ENCODE measurements at places on chromosomes 3 and 15.

DNA sequence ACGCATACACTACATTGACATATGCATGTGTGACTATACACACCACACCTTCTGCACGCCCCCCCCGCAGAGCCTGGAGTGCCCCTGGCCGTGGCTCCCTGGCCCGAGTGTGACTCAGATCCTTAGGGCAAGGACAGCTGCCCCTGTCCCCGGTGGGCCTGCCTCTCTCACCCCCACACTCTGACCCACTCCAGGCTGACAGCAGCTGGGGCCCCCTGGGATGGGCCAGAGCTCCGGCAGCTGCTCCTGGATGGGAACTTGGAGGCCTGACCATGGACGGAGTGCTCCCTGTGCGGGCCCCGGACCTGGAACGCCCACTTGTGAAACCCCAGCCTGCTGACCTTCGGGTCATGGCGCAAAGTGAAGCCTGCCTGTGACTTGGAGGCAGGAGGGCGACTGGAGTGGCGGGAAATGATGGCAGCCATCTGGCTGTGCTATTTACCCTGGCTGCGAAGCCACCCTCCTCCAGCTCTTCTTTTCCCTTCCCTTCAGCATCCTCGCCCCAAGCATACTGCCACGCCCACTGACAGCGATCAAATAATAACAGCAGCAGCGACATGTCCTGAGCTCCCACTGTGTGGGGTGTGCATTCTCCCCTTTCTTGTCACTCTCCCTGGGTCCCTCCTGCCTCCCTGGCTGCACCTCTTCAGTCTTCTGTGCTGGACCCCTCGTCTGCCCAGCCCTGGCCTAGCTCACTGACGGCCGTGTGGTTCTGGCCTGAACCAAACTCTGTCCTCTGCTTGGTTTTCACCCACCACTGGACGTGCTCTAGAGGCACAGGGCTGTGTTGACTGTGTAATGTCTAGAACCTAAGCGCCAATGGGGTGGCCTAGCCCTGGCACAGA lies 90.7 kb upstream of the MEF2A start:
- H3K27me3 ChIP-seq = peaks cover 7% of the 10 kb centered on the region
- peak overlapping the region; percentile 46 for H3K4me3 ChIP-seq
- peak overlapping the region; percentile 97 for H3K27ac ChIP-seq
- peaks cover 5% of the 10 kb centered on the region for H3K36me3 ChIP-seq
- peaks cover 27% of the 10 kb centered on the region for H3K4me1 ChIP-seq

- no peak overlapping the region for H3K27ac ChIP-seq
- H3K4me3 ChIP-seq = no peak overlapping the region
- DNase-seq = no peak
- H3K4me1 ChIP-seq = no peaks in the 10 kb centered on the region
- H3K27me3 ChIP-seq = no peaks in the 10 kb centered on the region
These were observed 17.4 kb downstream of the AADACL2 start for GRCh38 chr3:151751161-151751560.

GRCh38 chr3:187066228-187066995 lies 72.9 kb downstream of the RPL39L start:
- DNase-seq = no peak
- peaks cover 13% of the 10 kb centered on the region for H3K36me3 ChIP-seq
- peaks cover 24% of the 10 kb centered on the region for H3K4me1 ChIP-seq
- H3K27ac ChIP-seq = peak overlapping the region; percentile 10
- H3K27me3 ChIP-seq = peaks cover 3% of the 10 kb centered on the region

DNA sequence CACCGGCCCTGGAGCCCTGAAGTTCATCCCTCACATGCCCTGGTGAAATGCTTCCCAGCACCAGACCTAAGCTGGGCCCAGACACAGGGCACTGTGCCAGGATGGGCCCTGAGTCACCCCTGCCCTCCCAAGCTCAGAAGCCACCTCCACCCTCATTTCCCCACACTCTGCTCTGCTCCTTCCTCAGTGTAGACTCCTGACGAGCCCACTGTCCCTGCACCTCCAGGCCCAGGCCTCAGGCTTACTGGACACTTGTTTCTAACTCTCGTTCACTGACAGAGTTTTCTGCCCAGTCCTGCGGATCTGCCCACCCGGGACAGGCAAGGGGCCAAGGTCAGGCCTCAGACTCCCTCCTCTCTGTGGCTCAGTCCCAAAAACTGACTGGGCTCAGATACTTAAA lies 112.6 kb upstream of the RNF7 start:
- H3K4me3 ChIP-seq = no peak overlapping the region
- H3K4me1 ChIP-seq = no peaks in the 10 kb centered on the region
- H3K36me3 ChIP-seq = peaks cover 11% of the 10 kb centered on the region
- H3K27ac ChIP-seq = no peak overlapping the region

- H3K4me3 ChIP-seq = no peak overlapping the region
- no peaks in the 10 kb centered on the region for H3K27me3 ChIP-seq
- no peak for DNase-seq
- no peaks in the 10 kb centered on the region for H3K36me3 ChIP-seq
These were observed 534.6 kb upstream of the ROBO2 start for GRCh38 chr3:76505202-76505845.

GRCh38 chr3:178562143-178562946 lies 26.1 kb downstream of the KCNMB2 start:
- no peak overlapping the region for H3K27ac ChIP-seq
- H3K4me1 ChIP-seq = peaks cover 5% of the 10 kb centered on the region
- no peak overlapping the region for H3K4me3 ChIP-seq
- no peak for DNase-seq

- DNase-seq = no peak
- no peaks in the 10 kb centered on the region for H3K36me3 ChIP-seq
- H3K4me1 ChIP-seq = peaks cover 5% of the 10 kb centered on the region
- no peak overlapping the region for H3K27ac ChIP-seq
- peaks cover 4% of the 10 kb centered on the region for H3K27me3 ChIP-seq
- peak overlapping the region; percentile 85 for H3K4me3 ChIP-seq
These were observed 655 bp upstream of the TMOD3 start for GRCh38 chr15:51828621-51829375.
